COR-L47 (cell line): ENCODE measurements at places on chromosomes 7 and 10.

GRCh38 chr7:157685430-157686284 is 348.9 kb downstream of the DNAJB6 start:
- no peak for DNase-seq

DNA sequence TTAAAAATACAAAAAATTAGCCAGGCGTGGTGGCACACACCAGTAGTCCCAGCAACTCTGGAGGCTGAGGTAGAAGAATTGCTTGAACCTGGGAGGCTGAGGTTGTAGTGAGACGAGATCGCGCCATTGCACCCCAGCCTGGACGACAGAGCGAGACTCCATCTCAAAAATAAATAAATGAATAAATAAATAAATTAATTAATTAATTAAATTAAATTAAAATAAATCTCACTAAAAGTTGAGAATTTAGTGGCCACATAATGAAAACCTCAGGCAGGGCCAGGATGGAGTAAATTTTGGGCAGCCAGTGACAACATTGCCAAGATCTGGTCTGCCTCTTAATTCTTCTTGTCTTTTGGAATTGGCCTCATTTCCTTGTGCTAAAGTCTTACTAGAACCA is 187.5 kb upstream of the FEZF1 start:
- DNase-seq: no peak

- no peak for DNase-seq
Measured at GRCh38 chr7:142519079-142520078, 229.9 kb upstream of the PRSS1 start.

DNA sequence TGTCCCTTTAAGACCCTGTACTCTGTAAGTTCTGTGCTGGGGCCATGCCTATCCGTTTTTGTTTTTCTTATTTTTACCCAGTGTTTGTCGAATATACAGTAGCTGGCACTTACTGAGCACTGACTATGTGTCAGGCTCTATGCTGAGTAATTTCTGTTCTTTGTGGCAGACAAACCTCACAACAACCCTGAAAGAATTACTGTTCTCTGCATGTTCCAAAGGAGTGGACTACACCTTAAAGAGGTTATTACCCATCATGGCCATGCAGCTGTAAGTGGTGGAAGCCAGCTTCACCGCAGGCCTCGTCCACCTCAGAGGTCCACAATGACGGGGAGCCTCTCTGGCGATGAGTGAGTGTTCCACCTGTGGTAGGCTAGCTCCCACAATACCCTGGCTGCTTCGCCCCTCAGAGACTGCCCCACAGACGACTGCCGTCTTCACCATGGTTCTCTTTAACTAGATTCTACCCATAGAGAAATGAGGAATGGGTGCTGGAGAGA is 30.1 kb upstream of the RBM20 start:
- no peak for DNase-seq

- DNase-seq: no peak
Measured at GRCh38 chr10:69659241-69660038, 29.4 kb downstream of the FAM241B start.

- no peak for DNase-seq
Measured at GRCh38 chr7:45186261-45186813, 28.7 kb downstream of the RAMP3 start.

- DNase-seq: peak; percentile 5
Measured at GRCh38 chr7:49001610-49002033, 77.3 kb downstream of the CDC14C start.

DNA sequence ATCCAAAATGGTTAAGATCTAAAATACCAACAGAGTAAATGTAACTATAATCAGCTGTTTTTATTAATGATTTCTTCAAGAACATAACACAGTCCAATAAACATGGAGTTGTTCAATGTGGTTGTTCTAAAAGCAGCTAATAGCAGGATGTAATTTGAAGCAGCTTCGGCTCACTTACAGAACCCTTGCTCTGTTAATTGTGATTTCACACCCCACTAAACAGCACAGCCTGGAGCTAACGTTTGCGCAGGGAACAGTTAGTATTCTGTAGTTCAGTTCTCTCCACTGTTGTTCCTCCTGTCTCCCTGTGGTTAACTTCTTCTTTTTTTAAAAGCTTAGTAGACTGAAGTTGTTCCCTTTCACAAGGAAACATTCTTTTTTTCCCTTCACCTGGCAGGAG is 104.0 kb downstream of the GRM3 start:
- peak; percentile 62 for DNase-seq

DNA sequence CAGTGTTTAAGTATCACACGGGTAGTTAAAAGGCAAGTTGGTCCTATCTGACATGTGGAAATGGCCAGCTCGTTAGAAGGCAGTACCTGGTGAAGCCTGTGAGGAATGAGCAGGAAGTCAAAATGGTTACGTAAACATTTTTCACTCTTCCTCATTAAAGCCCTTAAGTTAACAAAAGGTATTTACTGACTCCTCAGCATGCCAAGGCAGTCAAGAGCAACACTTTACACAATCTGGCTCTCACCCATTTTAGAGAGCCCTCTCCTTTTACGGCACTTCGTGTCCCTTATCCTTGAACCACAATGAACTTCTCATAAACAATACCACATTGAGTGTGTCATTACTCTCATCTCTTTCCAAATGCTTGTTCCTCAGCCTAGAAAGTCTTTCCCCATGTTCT is 11.0 kb upstream of the RSBN1L start:
- no peak for DNase-seq

- DNase-seq: no peak
Measured at GRCh38 chr10:30970760-30971460, 60.8 kb downstream of the ZNF438 start.

GRCh38 chr7:132113536-132114371 is 462.5 kb downstream of the PLXNA4 start:
- DNase-seq: no peak
